ENCODE measurements at places on chromosomes 11 and 22. TPM values are rescaled to one million over a fixed set of nuclear protein-coding genes. Genes with fewer than 3 reads are reported as not detected.

The PHF21B gene
- total RNA-seq = not detected

The CKAP5 gene
- total RNA-seq = 13.5 TPM

The SMIM35 gene
- not detected for total RNA-seq

The OR51B4 gene
- not detected for total RNA-seq

The ELP4 gene
- 37.1 TPM for total RNA-seq

The ACTN3 gene
- total RNA-seq = not detected

The FOSL1 gene
- 123 TPM for total RNA-seq

The KCNJ5 gene
- total RNA-seq = 0.53 TPM

GRCh38 chr11:26144911-26145310 lies 187.0 kb upstream of the ANO3 start:
- no peak for DNase-seq
- no peaks in the 10 kb centered on the region for H3K27me3 ChIP-seq
- no peaks in the 10 kb centered on the region for H3K4me1 ChIP-seq
- no peak overlapping the region for H3K27ac ChIP-seq
- no peak overlapping the region for H3K4me3 ChIP-seq

- H3K36me3 ChIP-seq = no peaks in the 10 kb centered on the region
- peak overlapping the region; percentile 83 for H3K27ac ChIP-seq
- H3K27me3 ChIP-seq = no peaks in the 10 kb centered on the region
- peaks cover 7% of the 10 kb centered on the region for H3K4me1 ChIP-seq
- no peak for DNase-seq
Measured at GRCh38 chr11:119728211-119728626, 781 bp downstream of the NECTIN1 start.

DNA sequence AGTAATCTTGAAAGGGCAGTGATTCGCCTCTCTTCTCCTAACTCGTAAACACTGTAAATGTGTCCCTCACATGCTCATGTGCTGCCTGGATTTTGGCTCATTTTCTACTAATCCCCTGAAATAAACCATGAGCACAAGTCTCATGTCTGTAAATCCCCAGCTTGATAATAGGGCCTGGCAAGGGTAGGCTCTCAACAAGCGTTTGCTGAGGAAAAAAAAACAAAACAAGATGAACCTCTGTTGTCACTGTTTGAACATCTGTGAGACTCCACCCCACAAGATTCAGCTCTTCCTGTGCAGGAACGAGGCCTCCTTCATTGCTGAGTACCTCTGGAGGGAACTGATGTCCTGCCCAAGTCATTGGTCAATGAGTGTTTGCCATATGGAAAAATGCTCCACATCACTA lies 4.5 kb upstream of the CYB5R2 start:
- H3K4me3 ChIP-seq = no peak overlapping the region
- H3K27me3 ChIP-seq = no peaks in the 10 kb centered on the region

GRCh38 chr11:3807909-3808860 lies at the start of gene PGAP2:
PGAP2 (plus strand) TSS chr11:3808560; CDS start chr11:3811260, 2,700 bp downstream.
- H3K27ac ChIP-seq = peak within 1 kb of the TSS; percentile 57
- H3K4me1 ChIP-seq = peaks cover 4% of the 10 kb centered on the region
- no peak for DNase-seq

- no peak for DNase-seq
- H3K27me3 ChIP-seq = no peaks in the 10 kb centered on the region
- H3K4me3 ChIP-seq = no peak overlapping the region
- H3K4me1 ChIP-seq = no peaks in the 10 kb centered on the region
- H3K36me3 ChIP-seq = no peaks in the 10 kb centered on the region
Measured at GRCh38 chr11:130738611-130739010, 177.7 kb downstream of the SNX19 start.

GRCh38 chr11:115221461-115222069 lies 282.6 kb downstream of the CADM1 start:
- DNase-seq = no peak
- H3K4me1 ChIP-seq = no peaks in the 10 kb centered on the region
- no peaks in the 10 kb centered on the region for H3K36me3 ChIP-seq
- H3K4me3 ChIP-seq = no peak overlapping the region
- H3K27ac ChIP-seq = no peak overlapping the region

DNA sequence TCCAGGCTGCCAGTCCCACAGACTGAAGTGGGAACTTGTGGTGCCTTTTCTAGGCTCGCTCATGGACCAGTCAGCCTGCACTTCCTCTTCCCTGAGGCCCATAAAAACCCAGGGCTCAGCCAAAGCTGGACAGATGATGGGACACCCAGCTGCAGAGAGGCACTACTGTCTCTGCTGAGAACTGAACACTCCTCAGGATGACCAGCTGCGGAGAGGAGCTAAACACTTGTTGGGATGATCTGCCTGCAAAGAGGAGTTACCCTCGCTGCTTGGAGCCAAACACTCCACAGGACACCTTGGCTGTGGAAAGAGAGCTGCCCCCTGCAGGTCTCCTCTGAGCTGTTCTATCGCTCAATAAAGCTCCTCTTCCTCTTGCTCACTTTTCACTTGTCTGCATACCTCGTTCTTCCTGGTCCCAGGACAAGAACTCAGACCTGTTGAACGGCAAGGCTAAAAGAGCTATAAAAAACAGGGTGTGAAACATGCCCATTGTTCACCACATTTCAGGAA lies 465.5 kb downstream of the GUCY1A2 start:
- DNase-seq = no peak
- H3K4me1 ChIP-seq = no peaks in the 10 kb centered on the region
- no peak overlapping the region for H3K27ac ChIP-seq
- no peaks in the 10 kb centered on the region for H3K27me3 ChIP-seq
- H3K4me3 ChIP-seq = no peak overlapping the region
- H3K36me3 ChIP-seq = no peaks in the 10 kb centered on the region

DNA sequence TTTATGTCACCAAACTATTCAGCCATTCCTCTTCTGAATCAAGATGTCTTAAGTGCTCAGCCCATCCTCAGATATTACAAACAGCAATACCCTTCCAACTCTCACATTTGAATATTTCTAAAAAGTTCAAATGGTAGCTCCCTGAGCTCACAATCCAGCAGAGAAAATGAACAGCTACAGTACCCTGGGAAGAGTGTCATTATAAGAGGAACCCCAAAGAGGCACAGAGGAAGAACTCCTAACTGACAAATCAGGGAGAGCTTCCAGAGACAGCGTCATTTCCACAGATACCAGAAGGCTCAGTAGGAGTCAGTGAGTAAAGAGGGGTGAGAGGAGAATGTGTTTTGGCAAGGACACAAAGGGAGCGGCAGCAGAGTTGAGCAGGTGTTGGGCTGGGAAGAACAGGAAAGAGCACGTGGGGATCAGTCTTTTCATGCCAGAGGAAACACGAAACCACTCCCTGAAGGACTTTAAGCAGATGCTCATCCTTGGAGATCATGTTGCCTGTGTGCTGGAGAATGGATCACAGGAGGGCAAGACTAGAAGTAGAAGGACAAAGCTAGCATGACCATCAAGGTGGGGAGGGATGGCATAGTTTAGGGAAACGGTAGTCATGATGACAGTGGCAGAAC lies 4.3 kb downstream of the CLTCL1 start:
- no peaks in the 10 kb centered on the region for H3K36me3 ChIP-seq
- no peak overlapping the region for H3K4me3 ChIP-seq
- no peak for DNase-seq
- H3K4me1 ChIP-seq = peaks cover 2% of the 10 kb centered on the region
- no peaks in the 10 kb centered on the region for H3K27me3 ChIP-seq
- no peak overlapping the region for H3K27ac ChIP-seq

DNA sequence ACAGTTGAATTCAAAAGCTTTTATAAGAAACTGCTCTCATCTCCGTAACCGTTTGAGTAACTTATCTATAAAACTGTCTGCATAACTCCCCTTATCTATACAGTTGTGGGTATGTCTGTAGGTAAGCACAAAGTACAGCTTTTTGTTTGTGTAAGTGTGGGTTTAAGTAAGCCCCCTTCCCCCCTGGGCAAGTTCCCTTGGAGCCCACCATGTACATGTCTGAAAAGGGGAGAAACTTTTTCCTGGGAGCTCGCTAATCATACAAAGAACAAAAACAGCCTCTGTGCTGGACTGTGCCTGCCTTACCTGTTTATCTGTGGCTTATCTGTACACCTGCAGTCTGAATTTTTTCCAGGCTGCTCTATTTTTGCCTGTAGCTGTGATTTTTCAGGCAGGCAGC lies 36.3 kb upstream of the TMEM45B start:
- no peaks in the 10 kb centered on the region for H3K36me3 ChIP-seq
- DNase-seq = no peak
- H3K27ac ChIP-seq = no peak overlapping the region
- H3K4me3 ChIP-seq = no peak overlapping the region

DNA sequence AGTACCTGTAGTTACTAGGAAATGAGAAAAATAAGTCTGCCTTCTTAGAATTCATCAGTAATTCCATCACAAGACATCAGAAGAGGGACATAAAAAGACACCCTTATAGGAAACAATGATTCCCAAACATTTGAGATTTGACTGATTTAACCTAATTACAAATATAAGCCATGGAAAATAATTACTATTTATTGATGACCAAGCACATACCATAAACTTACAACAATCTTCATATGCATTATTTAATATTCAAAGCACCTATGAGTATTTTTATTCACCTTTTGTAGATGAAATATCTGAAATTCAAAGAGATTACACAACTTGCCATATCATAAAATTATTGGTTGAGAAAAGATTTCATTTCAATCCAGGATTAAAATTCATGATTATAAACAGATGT lies 14.6 kb upstream of the OR52D1 start:
- no peak for DNase-seq
- no peaks in the 10 kb centered on the region for H3K27me3 ChIP-seq
- H3K4me3 ChIP-seq = no peak overlapping the region
- H3K27ac ChIP-seq = no peak overlapping the region

- H3K27ac ChIP-seq = no peak overlapping the region
- no peak for DNase-seq
- H3K27me3 ChIP-seq = no peaks in the 10 kb centered on the region
- H3K4me1 ChIP-seq = no peaks in the 10 kb centered on the region
- no peaks in the 10 kb centered on the region for H3K36me3 ChIP-seq
Measured at GRCh38 chr11:76288166-76288980, 82.1 kb upstream of the WNT11 start.

GRCh38 chr11:32444186-32444585 lies 8.8 kb upstream of the WT1 start:
- no peak overlapping the region for H3K4me3 ChIP-seq
- DNase-seq = no peak
- no peaks in the 10 kb centered on the region for H3K4me1 ChIP-seq
- no peaks in the 10 kb centered on the region for H3K36me3 ChIP-seq

DNA sequence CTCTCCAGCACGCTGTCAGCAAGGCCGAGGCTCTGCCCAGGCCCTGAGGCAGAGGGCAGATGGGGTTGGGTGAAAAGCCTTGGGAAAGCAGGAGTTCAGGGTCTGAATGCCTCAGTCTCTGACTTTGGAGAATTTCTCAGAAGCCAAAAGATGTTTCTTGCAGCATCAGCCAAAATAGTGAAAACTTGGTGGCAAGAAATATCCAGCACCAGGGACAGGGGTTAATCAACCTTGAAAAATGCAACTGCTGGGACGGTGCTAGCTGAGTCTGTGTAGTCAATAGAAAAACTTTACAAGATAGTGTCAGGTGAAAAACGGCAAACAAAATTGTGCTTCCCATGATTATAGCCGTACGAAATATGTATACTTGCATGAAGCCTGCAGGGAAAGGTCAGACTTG lies 1.4 kb upstream of the ABCC8 start:
- no peaks in the 10 kb centered on the region for H3K27me3 ChIP-seq
- H3K27ac ChIP-seq = no peak overlapping the region
- H3K4me1 ChIP-seq = no peaks in the 10 kb centered on the region
- no peak overlapping the region for H3K4me3 ChIP-seq
- no peak for DNase-seq
- H3K36me3 ChIP-seq = no peaks in the 10 kb centered on the region

DNA sequence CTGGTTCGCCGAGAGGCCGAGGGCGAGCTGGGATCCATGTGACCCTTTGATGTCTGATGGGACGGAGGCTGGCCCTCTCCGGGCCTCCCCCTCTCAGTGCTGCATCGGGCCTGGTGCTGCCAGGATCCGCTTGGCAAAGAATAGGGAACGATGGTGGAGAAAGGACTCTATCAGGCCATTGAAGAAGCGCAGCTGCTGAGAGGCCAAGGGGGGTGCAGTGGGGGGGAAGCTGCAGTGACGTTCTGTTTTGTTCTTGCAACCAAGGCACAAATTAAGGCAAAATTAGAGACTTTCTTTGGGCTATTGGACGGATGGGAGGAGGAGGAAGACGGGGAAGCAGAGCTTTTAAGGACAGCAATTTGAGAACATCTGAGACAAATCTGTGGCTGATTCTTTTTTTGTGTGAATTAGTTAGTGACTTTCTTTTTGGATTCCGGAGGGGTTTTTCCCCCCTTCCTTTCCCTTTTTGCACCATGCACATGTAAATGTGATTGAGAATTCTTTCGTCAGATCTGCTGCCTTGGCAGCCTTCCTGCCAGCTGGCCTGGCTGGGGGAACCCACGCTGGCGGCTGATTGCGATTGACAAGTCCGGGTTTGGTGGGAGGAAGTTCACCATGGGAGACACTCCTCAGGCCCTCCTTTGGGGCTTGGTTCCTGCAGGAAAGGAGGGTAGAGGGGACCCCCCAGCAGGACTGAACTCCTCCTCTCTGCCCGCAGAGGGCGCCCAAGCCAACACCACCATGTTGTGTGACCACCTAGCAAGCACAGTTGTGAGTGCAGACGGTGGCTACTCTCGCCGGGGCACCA lies 214.6 kb downstream of the NTM start:
- no peaks in the 10 kb centered on the region for H3K27me3 ChIP-seq
- no peak for DNase-seq
- H3K4me1 ChIP-seq = no peaks in the 10 kb centered on the region
- no peaks in the 10 kb centered on the region for H3K36me3 ChIP-seq
- no peak overlapping the region for H3K27ac ChIP-seq
- H3K4me3 ChIP-seq = no peak overlapping the region

- H3K27me3 ChIP-seq = no peaks in the 10 kb centered on the region
- H3K36me3 ChIP-seq = no peaks in the 10 kb centered on the region
- no peak for DNase-seq
Measured at GRCh38 chr11:25423436-25424199, 908.3 kb upstream of the ANO3 start.

DNA sequence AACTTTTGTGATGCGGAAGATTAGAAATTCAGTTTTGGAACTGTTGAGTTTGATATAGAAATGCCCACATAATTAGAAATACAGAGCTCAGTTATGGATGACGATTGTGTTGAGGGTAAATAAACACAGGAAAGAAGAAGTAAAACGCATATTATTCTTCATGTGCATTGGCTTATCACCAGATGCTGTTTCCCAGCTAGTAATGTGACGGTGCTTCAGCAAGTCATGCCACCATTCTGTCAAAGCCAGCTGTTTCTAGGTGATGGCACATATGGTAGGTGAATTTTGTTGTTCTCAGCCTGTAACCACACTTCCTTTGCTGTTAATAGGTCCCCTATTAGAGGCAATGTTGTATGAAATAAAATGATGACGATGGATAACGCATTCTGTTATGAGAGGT lies 68.9 kb downstream of the C11orf65 start:
- no peak overlapping the region for H3K4me3 ChIP-seq
- H3K27me3 ChIP-seq = no peaks in the 10 kb centered on the region
- H3K27ac ChIP-seq = no peak overlapping the region
- no peak for DNase-seq
- H3K36me3 ChIP-seq = no peaks in the 10 kb centered on the region
- H3K4me1 ChIP-seq = no peaks in the 10 kb centered on the region

GRCh38 chr22:35400501-35400790 lies 506 bp downstream of the MCM5 start:
- no peaks in the 10 kb centered on the region for H3K4me1 ChIP-seq
- no peaks in the 10 kb centered on the region for H3K27me3 ChIP-seq
- DNase-seq = no peak
- H3K27ac ChIP-seq = no peak overlapping the region

GRCh38 chr11:45374653-45375059 lies 88.5 kb upstream of the SYT13 start:
- H3K4me1 ChIP-seq = no peaks in the 10 kb centered on the region
- H3K27ac ChIP-seq = no peak overlapping the region
- DNase-seq = no peak
- no peaks in the 10 kb centered on the region for H3K36me3 ChIP-seq

All from ascending aorta (tissue), 2 donors.